ENCODE measurements at places on chromosomes 13 and 19. TPM values are rescaled to one million over a fixed set of nuclear protein-coding genes. Genes with fewer than 3 reads are reported as not detected.
A peak's percentile ranks its signal among the peaks of the same experiment; 100 is the strongest.

DNA sequence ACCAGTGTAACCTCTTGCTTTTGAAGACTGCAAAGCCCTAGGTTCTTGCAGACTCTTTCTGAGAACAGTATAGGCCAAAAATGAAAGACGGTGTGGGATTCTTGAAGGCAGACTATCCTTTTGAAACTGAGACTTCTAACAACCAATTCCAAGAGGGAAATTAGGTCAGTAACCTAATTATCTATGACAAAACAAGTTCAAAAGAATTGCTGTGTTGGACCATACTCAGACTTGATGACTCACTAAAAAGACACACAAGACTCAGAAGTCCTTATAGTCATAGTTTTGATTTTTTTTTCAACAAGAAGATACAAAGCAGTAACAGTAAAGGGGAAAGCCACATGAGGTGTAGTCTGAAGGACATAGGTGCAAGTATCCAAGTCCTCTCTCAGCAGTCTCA, 624.0 kb upstream of the GPC6 start:
- no peak for DNase-seq
- H3K27me3 ChIP-seq: no peaks in the 10 kb centered on the region
- H3K27ac ChIP-seq: no peak overlapping the region

The ZNF486 gene
- total RNA-seq: 21.3 TPM

The ARRDC5 gene
- not detected for total RNA-seq

The SOX1 gene
- total RNA-seq: 0.11 TPM

DNA sequence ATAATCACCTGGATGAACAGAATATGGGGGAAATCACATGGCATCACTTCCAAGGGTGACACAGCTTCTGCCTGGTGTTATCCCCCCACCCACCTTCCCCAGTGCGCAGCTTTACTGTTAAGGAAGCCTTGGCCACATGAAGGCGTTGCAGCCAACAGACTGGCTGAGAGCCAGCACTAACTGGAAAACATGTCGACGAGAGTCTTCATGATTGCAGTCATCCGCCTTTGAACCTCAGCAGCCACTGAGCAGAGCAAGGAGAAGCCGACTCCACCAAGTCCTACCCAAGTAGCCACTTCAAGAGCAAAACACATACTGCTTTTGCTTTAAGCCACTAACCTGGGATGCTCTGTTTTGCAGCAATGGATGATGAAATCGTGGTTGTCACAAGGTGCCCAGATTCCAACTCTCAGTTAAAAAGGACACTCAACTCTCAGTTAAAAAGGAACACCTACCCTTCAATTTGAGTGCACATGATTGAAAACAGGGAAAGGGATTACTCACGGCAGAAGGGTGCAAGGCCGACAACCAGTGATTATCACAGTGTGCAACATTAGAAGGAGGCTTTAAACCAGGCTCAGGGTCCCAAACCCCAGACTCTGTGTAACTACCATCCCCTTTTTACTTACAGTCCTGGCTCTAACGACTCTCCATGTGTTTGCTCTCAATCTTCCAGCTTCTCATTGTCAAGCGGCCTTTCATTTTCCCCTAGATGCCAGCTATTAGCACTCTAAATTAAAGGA, 149.1 kb downstream of the KLF12 start:
- no peak overlapping the region for H3K27ac ChIP-seq
- no peak overlapping the region for H3K4me3 ChIP-seq
- no peaks in the 10 kb centered on the region for H3K27me3 ChIP-seq
- DNase-seq: no peak
- no peaks in the 10 kb centered on the region for H3K36me3 ChIP-seq
- H3K4me1 ChIP-seq: no peaks in the 10 kb centered on the region

- no peaks in the 10 kb centered on the region for H3K27me3 ChIP-seq
- H3K4me1 ChIP-seq: no peaks in the 10 kb centered on the region
- no peak overlapping the region for H3K4me3 ChIP-seq
- no peaks in the 10 kb centered on the region for H3K36me3 ChIP-seq
- DNase-seq: no peak
Observed at GRCh38 chr19:15991602-15992001, 42.8 kb downstream of the OR10H4 start.

DNA sequence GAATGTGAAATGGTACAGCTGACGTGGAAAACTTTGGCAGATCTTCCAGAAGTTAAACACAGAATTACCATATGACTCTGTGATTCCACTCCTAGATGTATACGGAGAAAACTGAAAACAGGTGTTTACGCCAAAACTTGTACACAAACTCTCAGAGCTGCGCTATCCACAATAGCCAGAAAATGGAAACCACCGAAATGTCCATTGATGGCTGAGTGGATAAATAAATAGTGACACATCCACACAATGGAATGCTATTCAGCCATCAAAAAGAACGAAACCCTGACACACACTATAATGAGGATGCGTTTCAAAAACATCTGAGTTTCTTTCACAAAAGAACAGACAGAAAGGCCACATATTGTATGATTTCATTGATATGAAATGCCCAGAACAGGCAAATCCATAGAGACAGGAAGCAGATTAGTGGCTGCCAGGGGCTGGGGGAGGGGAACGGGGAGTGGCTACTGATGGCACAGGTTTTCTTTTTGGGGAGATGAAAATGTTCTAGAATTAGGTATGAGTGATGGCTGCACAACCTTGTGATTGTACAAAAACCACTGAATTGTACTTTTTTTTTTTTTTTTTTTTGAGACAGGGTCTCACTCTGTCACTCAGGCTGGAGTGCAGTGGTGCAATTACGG, 33.0 kb downstream of the IL12RB1 start:
- H3K4me3 ChIP-seq: no peak overlapping the region
- H3K4me1 ChIP-seq: no peaks in the 10 kb centered on the region
- no peaks in the 10 kb centered on the region for H3K36me3 ChIP-seq
- H3K27ac ChIP-seq: no peak overlapping the region
- no peak for DNase-seq

GRCh38 chr13:59658738-59659330, 504.9 kb downstream of the DIAPH3 start:
- no peak for DNase-seq
- no peaks in the 10 kb centered on the region for H3K4me1 ChIP-seq
- no peaks in the 10 kb centered on the region for H3K36me3 ChIP-seq
- H3K27ac ChIP-seq: no peak overlapping the region

- no peak for DNase-seq
- no peak overlapping the region for H3K4me3 ChIP-seq
- no peaks in the 10 kb centered on the region for H3K36me3 ChIP-seq
- H3K27me3 ChIP-seq: no peaks in the 10 kb centered on the region
- H3K27ac ChIP-seq: no peak overlapping the region
Observed at GRCh38 chr19:10756791-10757190, 38.9 kb downstream of the DNM2 start.

DNA sequence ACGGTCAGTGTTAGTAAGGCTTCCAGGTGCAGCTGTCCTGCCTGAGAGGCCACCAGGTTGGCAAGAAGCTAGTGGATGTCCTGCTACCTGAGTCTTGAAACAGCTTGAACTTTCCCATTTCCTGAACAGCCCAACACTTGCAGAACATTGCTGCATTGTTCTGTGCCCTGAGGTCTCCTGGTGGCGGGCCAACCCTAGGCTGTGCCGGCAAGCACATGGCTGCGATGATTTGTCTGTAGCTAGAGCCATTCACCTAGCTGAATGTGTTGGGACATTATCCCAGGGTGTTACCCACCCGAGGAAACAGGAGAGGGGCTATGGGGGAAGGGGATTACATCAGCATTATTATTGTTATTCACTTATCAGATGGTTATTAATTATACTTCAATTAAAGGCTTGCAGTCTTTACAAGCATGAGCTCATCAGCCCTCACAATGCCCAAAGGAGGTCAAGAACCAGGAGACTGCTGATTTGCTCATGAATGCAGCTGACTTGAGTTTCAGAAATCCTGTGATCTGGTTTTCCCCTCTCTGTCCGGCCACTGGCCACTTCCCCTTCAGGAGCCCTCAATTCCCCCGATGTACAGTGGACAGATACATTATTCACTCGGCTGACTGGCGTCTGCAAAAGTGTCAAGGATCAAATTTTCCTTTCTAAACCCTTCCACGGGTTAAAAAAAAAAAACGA, 187.6 kb upstream of the TSC22D1 start:
- no peak overlapping the region for H3K27ac ChIP-seq
- DNase-seq: no peak
- H3K27me3 ChIP-seq: no peaks in the 10 kb centered on the region
- no peaks in the 10 kb centered on the region for H3K36me3 ChIP-seq
- H3K4me1 ChIP-seq: no peaks in the 10 kb centered on the region

The UFM1 gene
- 34.2 TPM for total RNA-seq

DNA sequence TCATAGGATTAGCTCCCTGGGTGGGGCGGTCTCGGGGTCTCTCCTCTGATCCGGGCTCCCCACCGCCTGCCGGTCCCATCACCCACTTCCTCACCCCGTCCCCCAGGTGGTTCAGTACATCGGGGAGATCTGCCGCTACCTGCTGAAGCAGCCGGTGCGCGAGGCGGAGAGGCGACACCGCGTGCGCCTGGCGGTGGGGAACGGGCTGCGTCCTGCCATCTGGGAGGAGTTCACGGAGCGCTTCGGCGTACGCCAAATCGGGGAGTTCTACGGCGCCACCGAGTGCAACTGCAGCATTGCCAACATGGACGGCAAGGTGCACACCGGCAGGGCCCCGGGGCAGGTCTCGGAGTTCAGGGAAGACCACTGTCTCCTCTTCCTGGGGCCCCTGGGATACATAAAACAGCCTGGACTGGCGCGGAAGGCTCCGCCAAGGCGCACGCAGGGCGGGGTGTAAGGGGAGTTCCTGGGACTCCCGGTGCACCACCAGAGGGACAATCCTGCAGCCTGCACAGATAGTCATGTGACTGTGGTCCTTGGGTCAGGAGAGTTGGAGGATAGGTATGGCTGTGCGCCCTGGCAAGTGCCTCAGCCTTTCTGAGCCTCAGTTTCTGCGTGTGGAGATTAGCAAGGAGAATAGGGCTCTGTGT, 14.2 kb upstream of the PGLS start:
- H3K4me3 ChIP-seq: peak overlapping the region; percentile 0
- DNase-seq: no peak
- H3K27ac ChIP-seq: no peak overlapping the region
- peaks cover 8% of the 10 kb centered on the region for H3K4me1 ChIP-seq

DNA sequence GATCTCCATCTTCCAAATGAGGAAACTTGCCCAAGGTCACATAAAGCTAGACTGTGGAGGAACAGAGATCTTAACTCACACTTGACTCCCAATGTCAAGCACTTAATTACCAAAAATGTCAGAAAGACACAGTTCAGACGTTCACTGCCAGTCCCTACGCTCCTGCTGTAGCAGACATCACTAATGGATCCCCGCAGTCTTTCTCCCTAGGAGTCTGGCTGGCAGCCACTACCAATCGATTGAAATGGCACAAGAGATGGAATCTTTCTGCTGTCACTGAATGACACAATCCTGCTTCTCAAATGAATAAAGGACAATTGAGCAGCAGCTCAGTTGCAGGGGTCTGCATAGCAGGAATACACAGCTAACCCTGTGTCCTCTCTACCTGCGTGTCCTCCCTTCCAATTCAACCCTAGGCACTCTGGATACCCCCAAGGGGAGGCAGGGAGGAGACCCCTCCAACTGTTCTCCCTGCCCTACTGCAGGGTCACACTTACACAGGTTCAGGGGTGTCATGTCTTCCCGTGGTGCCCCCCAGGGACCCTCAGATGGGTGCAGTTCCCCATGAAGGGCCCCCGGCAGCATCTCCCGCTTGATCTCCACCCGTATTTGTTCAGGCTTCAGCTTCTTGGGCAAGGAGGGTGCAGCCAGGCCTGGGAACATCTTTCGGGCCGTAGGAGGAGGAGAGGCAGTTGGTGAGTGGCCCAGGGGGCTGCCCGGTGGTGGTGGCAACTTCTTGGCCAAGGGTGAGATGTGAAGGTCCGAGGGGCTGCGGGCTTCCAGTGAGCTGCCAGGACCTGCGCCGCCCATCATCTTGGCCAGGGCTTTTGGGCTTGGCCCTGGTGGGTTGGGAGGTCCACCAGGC, 7.9 kb upstream of the AKAP8L start:
- peaks cover 17% of the 10 kb centered on the region for H3K36me3 ChIP-seq
- no peak overlapping the region for H3K4me3 ChIP-seq
- no peak overlapping the region for H3K27ac ChIP-seq

DNA sequence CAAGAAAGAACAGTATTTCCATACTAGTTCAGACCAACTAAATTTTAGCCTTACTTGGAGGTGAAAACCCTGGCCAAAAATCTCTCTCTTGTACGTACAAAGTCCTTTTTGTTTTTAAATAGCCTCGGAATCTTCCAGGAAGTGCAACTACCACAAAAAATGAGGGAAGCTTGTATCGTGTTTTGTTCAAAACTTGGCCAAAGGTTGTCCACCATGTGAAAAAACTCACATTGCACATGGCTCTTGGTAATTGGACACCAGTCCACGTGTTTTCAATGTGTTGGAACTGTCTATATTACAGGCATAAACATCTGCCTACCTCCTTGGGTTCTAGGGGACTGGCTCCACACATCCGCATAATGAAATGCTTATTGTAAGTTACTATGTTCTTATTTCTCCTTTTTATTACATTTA, 15.2 kb upstream of the STRN4 start:
- no peak for DNase-seq
- no peak overlapping the region for H3K4me3 ChIP-seq
- no peaks in the 10 kb centered on the region for H3K4me1 ChIP-seq
- no peaks in the 10 kb centered on the region for H3K27me3 ChIP-seq
- H3K36me3 ChIP-seq: no peaks in the 10 kb centered on the region
- H3K27ac ChIP-seq: no peak overlapping the region

The KLK10 gene
- 4.5 TPM for total RNA-seq

The CALR3 gene
- total RNA-seq: 0.32 TPM

Measured in H1 (cell line).